Cardiac septum (tissue), 1 donor: ENCODE measurements at places on chromosomes 5 and 9.

- no peak for DNase-seq
Observed at GRCh38 chr5:5467737-5468136, 45.3 kb downstream of the ICE1 start.

DNA sequence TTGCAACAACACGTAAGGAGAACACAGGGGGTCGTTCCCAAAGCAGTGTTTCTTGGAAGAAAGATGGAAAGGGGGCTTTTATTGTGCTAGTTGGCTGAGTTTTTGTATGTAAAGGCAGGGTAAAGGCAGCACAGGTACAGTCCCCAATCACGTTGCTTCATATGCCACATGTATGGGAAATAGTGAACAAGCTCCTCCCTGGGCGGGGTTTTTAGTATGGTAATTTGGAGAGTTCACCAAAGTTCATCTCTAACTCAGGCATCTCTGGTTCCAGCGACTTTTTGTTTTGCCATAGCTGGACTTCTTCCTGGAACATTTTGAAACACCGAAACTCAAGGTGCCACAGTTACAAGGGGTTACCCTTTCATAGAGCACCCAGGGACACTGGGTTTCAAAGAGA is 133.9 kb downstream of the CAAP1 start:
- no peak for DNase-seq

GRCh38 chr5:151935135-151935695 is 10.6 kb upstream of the GLRA1 start:
- DNase-seq = no peak

- DNase-seq = no peak
Observed at GRCh38 chr9:136791516-136792276, 552 bp downstream of the TMEM141 start.

DNA sequence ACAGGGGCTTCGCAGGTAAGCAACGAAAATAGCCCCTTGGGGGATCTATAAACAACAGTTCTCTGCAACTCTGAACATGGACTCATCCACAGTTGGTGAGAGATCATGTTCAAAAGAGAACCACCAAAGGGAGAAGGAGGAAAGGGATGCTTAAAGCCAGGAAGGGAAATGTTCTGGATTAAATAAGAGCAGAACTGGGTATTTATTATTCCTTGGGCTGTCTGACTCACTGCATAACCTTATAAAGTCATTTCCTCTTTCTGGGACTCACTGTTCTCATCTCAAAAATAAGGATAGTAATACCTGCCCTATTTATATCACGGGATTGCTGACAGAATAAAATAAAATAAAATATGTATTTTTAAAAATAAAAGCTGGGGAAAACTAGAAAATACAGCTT is 11.2 kb upstream of the MARCHF3 start:
- DNase-seq = no peak
